ENCODE measurements at places on chromosomes 2 and 18.

GRCh38 chr2:146079216-146079615, 1559.3 kb upstream of the ZEB2 start:
- DNase-seq = no peak

- DNase-seq = no peak
These were observed 28.2 kb downstream of the DTNA start for GRCh38 chr18:34738175-34738894.

- DNase-seq = no peak
These were observed 12.1 kb upstream of the ARHGEF4 start for GRCh38 chr2:130824492-130825061.

DNA sequence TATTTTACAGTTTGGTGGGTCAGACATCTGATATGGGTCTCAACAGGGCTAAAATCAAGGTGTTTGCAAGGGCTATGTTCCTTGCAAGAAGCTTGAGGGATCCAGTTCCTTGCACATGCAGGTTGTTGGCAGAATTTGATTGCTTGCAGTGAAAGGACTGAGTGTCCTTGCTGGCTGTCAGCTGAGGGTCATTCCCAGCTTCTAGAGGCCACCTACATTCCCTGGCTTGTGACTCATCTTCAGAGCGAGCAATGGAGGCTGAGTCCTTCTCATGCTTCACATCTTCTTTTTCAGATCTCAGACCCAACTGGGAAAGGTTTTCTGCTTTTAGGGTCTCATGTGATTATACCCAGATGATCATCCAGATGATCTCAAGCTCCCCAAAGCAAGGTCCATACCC, 12.4 kb downstream of the MEX3C start:
- no peak for DNase-seq

- peak; percentile 97 for DNase-seq
These were observed 70.5 kb upstream of the RTN4 start for GRCh38 chr2:55120634-55121359.

DNA sequence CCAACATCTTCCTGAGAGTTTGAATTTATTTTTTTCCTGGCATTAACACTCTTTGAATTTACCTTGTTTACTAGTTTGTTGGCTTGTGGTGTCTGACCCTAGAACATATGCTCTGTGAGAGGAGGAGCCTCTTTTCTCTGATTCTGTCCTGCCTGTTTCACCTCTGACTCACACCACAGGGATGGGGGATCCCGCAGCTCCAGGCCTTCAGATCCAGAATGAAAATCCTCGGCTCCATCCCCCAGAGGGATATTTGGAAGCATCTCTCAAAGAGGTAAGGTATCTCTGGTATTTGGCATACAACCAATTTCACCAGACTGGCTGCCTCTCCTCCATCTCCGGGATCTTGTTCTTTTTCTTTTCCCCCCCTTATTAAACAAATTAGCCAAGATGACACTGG, 104.7 kb downstream of the GPR39 start:
- DNase-seq = no peak

DNA sequence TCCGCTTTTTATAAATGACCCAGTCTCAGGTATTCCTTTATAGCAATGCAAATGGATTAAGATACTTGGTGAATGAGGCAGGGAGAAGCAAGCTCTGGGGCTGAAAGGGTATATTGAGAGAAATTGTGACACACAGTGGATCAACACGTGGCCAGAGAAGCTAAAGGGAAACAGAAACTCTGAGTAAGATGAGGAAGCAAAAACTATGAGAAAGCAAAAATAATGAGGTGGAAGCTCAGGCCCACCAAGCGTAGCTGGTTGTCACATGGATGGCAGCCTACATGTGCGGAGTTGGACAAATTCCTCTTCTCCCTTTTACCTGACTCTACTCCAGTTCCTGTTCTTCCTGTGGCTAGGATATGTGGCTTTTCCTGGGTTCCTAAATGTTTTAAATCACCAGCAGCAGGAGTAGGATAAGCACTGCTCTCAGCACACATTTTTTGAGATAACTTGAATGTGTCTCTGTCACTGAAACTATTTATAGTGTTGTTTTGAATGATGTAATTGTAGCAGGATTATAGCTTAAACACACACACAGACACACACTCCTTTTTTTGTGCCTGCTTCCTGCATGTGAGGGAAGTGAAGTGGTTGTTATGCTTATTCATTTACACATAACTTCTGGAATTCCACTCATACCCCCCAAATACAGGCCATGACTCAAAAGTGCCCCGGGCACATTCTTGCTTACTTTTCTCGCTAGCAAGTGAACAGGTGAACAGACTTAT, 30.1 kb upstream of the EPC2 start:
- no peak for DNase-seq

DNA sequence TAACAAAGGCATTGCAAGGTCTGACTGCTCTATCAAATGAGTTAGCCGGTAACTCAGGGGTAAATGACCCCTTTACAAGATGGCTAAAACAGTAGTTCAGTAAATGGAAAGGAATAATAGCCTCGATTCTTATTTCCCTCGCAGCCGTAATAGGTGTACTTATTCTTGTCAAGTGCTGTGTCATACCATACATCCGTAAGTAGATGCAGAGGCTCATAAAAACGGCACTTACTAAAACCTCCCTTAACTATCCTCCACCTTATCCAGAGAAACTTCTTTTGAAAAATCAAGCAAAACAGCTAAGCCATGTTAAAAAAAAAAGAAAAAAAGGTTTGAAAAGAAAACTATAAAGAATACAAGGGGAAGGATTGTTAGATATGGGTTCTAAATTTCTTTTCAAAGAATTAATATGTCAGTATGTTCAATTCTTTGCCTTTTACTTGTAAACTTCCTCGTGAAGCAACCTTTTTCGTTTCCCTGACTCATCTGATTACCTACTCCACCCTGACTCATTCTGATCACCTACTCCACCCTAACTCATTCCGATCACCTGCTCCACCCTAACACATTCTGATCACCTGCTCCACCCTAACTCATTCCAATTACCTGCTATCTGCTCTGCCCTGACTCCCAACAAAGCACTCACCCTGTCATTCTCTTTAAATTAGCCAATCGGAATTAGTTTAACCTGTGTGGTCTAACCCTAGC, 127.5 kb downstream of the SPAG16 start:
- DNase-seq = no peak
